Pulmonary artery endothelial cell (primary cell): ENCODE measurements at places on chromosomes 3 and 15. TPM values are rescaled to one million over a fixed set of nuclear protein-coding genes. Genes with fewer than 3 reads are reported as not detected.

The ETFA gene
- total RNA-seq = 177 and 189 TPM in 2 replicates

- no peak for DNase-seq
Measured at GRCh38 chr3:44120721-44121582, 120.7 kb upstream of the TOPAZ1 start.

GRCh38 chr3:38648659-38649499 is 608 bp downstream of the SCN5A start:
- no peak for DNase-seq

GRCh38 chr3:168976969-168977368 is 686.5 kb downstream of the MECOM start:
- DNase-seq = no peak
